ENCODE measurements at places on chromosomes 3 and 15.
A peak's percentile ranks its signal among the peaks of the same experiment; 100 is the strongest.

GRCh38 chr3:175585898-175586297, 726.8 kb downstream of the NAALADL2 start:
- no peak for DNase-seq

GRCh38 chr15:53397041-53397616, 362.3 kb downstream of the WDR72 start:
- no peak for DNase-seq

- DNase-seq = no peak
Observed at GRCh38 chr15:79953951-79954444, 17.0 kb downstream of the BCL2A1 start.

GRCh38 chr3:14209581-14210289, 31.1 kb downstream of the LSM3 start:
- no peak for DNase-seq

DNA sequence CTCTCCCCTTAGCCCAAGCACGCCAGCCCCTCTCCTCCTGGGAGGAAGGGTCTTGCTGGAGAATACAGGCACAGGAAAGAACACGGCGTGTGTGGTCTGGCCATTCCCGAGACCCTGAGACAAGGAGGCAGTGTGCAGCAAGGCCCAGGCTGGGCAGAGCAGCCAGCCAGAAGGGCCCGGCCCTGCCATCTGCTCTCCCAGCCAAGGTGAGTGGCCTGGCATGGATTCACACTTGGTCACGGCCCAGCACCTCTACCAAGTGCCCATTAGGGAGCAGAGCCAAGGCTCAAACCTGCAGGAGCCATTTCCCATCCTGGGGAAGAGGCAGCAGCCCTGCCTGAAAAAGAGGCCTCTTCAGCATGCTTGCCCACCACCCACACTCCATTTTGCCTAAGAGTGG, 28.6 kb downstream of the MEGF11 start:
- peak; percentile 97 for DNase-seq

DNA sequence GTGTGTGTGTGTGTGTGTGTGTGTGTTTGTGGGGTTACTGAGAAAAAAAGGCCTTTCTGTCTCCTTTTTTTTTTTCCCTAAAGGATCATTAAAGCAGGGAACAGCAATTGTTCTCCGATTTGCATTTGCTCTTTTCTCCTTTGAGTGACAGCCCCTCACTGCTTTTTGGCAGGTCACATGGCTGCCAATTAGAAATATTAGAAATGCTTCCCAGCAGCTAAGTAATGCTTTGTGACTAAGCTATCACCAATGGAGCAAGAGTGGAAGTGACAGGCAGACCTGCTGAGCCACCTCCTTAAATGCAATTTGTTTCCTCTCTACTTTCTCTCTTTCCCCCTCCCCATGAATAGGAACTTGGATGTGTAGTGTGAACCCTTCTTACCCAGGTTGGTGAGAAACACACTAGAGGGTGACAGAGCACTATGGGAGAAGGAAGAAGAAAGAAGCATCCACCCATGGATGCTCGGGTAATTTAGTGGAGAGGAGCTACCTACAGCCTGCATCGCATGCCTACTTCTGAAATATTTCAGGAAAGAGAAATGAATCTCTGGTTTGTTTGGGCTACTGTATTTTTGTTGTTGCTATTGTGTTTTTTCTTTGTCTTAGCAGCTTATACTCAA, 165.2 kb upstream of the PDZRN3 start:
- no peak for DNase-seq

- no peak for DNase-seq
Observed at GRCh38 chr3:129687586-129688125, 81.2 kb upstream of the PLXND1 start.

GRCh38 chr3:100260081-100260684, 609 bp upstream of the TBC1D23 start:
- DNase-seq = peak; percentile 53

DNA sequence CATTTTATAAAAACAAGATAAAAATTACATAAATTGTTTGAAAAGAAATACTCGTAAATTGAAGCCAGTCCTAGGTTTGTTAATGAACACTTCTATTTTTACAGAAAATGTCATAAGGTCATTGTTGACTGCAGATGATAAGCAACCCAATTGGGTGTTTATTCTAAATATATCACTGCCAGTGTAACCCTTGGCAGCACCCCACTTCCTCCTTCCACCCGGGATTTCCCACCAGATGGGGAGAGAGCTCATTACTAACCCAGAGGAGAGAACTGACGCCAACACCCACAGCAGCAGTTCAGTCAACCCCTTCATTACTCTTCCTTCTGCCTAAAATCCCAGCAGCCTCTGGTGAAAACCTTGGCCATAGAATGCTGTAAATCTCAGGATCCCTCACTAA, 307.6 kb downstream of the GAP43 start:
- no peak for DNase-seq

GRCh38 chr3:632571-633170, 436.1 kb downstream of the CHL1 start:
- DNase-seq = peak; percentile 72

- DNase-seq = no peak
Observed at GRCh38 chr3:13544293-13544831, 4.6 kb upstream of the FBLN2 start.

DNA sequence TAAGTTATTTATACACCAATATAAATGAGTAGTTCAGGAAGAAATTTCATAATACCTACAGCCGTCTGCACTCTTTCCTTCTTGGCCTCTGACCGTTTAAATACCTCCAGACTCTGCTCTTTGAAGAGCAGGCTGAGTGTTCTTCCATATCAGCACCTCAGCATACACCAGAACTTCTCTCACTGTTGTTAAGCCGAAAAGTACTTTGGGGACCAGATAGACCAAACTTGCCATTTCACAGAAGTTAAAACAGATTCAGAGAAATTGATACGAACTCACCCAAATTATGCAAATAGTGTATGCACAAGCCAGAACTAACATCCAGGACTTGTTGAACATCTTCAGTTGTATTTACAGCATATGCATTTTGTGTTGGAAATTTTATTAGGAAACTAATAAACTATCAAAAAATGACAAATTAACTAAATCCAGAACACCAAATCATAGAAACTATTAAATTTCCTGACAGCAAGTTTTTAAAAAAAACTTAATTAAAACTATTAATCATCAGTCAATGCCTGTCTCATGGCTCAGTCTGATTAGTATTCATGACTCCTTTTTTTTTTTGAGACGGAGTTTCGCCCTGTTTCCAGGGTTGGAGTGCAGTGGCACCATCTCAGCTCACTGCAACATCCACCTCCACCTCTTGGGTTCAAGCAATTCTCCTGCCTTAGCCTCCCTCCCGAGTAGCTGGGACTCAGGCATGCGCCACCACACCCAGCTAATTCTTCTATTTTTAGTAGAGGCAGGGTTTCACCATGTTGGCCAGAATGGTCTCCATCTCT, 24.1 kb downstream of the CGGBP1 start:
- DNase-seq = no peak

- DNase-seq = no peak
Observed at GRCh38 chr3:15044326-15044725, 20.8 kb downstream of the MRPS25 start.

- DNase-seq = no peak
Observed at GRCh38 chr15:23503980-23504379, 56.9 kb upstream of the GOLGA6L2 start.

- no peak for DNase-seq
Observed at GRCh38 chr3:178707311-178708031, 171.2 kb downstream of the KCNMB2 start.

- no peak for DNase-seq
Observed at GRCh38 chr3:79884354-79884753, 116.6 kb upstream of the ROBO1 start.

DNA sequence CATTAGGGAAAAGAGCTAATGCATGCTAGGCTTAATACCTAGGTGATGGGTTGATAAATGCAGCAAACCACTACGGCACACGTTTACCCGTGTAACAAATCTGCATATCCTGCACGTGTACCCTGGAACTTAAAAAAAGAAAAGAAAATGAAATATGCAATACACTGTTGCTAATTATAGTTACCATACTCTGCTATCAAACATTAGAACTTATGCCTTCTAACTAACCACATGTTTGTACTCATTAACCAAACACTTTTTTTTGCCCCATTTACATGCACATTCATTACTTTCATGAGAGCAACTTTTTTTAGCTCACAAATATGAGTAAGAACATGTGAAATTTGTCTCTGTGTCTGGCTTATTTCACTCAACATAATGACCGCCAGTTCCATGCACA, 253.1 kb downstream of the CGGBP1 start:
- DNase-seq = no peak

Data from dorsolateral prefrontal cortex (tissue), 122 donors.